Neural crest cell (in vitro differentiated cells): ENCODE measurements at places on chromosomes 2 and 18.

GRCh38 chr2:20093263-20094141 lies 42.1 kb upstream of the LAPTM4A start:
- peak; percentile 34 for DNase-seq
- peaks cover 16% of the 10 kb centered on the region for H3K27me3 ChIP-seq
- peaks cover 20% of the 10 kb centered on the region for H3K4me1 ChIP-seq
- peak overlapping the region; percentile 92 for H3K27ac ChIP-seq
- no peak overlapping the region for H3K4me3 ChIP-seq
- H3K36me3 ChIP-seq: no peaks in the 10 kb centered on the region

- H3K27ac ChIP-seq: no peak overlapping the region
- H3K36me3 ChIP-seq: no peaks in the 10 kb centered on the region
Observed at GRCh38 chr2:8103085-8103708, 578.7 kb upstream of the ID2 start.

- no peak overlapping the region for H3K27ac ChIP-seq
- H3K36me3 ChIP-seq: no peaks in the 10 kb centered on the region
- no peaks in the 10 kb centered on the region for H3K27me3 ChIP-seq
- H3K4me3 ChIP-seq: no peak overlapping the region
- no peaks in the 10 kb centered on the region for H3K4me1 ChIP-seq
Observed at GRCh38 chr18:7609617-7610016, 42.5 kb downstream of the PTPRM start.

GRCh38 chr2:227506456-227506855 lies 34.5 kb downstream of the AGFG1 start:
- no peak overlapping the region for H3K27ac ChIP-seq
- H3K4me3 ChIP-seq: no peak overlapping the region
- H3K4me1 ChIP-seq: peaks cover 49% of the 10 kb centered on the region
- peaks cover 5% of the 10 kb centered on the region for H3K36me3 ChIP-seq

GRCh38 chr18:48975817-48976649 lies 25.3 kb upstream of the SMAD7 start:
- H3K36me3 ChIP-seq: no peaks in the 10 kb centered on the region
- H3K4me1 ChIP-seq: peaks cover 18% of the 10 kb centered on the region
- H3K27me3 ChIP-seq: peaks cover 62% of the 10 kb centered on the region
- H3K27ac ChIP-seq: no peak overlapping the region
- peak overlapping the region; percentile 88 for H3K4me3 ChIP-seq

DNA sequence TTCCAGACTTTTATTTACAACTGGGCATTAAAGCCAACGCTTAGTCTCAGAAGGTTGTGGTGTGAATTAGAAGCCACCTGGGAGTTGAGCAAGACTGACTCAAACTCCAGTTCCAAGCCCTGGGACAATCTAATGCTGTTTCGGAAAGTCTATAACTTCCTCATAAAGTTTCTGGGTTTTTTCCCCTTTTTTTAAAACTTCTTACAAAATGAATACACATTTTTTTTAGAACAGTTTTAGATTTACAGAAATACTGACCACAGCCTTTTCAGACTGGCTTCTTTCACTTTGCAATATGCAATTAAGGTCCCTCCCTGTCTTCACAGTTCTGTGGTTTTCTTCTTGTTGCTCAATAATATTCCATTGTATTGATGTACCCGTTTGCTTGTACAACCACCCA lies 115.9 kb upstream of the TWIST2 start:
- no peak for DNase-seq
- H3K27ac ChIP-seq: no peak overlapping the region
- H3K27me3 ChIP-seq: no peaks in the 10 kb centered on the region
- no peaks in the 10 kb centered on the region for H3K36me3 ChIP-seq
- H3K4me1 ChIP-seq: peaks cover 11% of the 10 kb centered on the region
- no peak overlapping the region for H3K4me3 ChIP-seq
